ENCODE measurements at places on chromosomes 13 and 19.

DNA sequence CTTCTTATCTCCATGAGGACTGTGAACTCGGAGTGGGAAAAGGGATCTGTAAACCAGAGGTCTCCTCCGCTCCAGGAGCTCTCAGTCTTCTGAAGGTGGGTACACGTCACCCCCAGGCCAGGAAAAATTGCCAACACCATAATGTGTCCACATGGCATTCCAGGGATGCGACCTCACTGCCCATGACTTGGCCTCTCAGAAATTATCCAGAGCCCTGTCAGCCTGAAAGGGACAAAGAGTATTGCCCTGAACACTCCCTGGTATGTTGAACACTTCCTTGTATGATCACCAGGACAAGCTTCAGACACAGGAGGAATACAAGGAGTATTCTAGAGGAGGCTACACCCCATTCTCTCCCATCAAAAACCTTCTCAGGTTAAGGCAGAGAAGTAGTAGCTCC lies 81.0 kb upstream of the SLC7A1 start:
- no peak for DNase-seq

GRCh38 chr13:93745884-93746283 lies 519.3 kb downstream of the GPC6 start:
- DNase-seq, result no peak

DNA sequence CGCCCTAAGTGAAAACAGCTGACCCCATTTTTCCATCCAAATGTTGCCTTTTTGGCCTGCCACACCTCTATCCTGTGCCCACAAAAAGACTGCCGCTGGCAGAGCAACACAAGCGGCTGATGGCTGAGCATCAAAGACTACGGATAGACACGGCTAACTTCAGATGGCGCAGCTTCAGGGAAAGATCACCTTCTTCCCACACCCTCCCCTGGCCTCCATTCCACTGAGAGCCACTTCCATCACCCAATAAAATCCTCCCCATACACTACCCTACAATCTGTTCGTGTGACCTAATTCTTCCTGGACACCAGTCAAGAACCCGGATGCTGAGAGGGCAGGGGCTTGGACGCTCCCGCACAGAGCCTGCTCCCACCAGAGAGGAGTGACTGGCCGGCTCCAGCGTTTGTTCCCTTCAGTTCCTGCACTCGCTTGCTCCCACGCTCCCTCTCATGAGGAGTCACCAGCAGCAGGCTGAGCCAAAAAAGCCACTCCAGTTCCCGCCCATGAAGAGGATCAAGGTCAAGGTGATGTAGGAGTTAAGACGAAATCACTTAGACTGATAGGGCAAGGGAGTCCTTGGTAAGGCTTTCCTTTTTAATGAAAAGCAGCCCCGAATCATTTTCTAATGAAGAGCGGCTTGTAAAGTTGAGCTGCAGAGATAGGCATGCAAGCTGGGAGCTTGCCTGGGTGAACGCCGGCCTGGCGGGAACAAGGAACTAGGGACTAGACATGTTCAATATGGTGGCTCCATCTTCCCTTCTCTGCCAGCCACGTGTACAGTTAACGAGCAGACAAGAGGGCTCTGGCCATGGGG lies 35.7 kb downstream of the TSKS start:
- DNase-seq, result peak; percentile 23

DNA sequence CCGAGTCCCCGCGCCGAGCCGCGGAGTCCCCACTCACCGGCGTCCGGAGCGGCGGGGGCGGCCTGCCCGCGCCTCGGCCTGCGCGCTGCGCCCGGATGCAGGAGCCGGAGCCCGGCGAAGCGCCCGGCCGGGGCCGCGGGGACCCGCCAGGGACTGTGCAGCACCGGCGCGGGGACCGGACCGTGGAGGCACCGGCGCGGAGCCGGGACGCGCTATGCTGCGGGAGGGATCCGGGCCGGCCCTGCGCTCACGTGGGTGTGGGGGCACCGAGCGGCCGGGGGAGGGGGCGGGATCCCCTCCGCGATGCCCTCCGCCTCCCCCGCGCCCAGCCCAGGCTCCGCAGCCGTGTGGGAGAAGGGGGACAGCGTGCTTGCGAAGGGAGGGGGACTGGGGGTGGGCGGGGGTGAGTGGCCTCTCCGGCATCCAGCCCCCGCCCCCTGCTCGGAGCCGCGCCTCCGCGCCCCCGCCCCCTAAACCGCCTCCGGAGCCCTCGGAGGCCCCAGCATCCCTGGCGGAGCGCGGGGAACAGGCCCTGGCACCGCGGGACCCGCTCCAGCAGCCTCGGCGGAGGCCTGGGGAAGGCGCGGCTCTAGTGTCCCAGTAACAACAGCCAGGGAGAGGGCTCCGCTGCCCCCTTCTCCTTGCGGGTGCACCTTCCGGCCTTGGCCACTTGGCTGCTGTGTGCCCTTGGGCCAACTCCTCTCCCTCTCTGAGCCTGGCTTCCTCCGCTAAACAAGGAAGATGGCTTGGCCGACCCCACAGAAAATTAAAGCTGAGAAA lies at the start of gene SLC1A6:
Gene SLC1A6 (minus strand): TSS at position 389 of the 780 bp plus-strand sequence. CDS start 6,954 bp downstream, outside the sequence.
- no peak for DNase-seq

- no peak for DNase-seq
Observed at GRCh38 chr19:17484520-17485185, 14.3 kb downstream of the SLC27A1 start.

- no peak for DNase-seq
Observed at GRCh38 chr13:46751811-46752635, 44.9 kb downstream of the ESD start.

DNA sequence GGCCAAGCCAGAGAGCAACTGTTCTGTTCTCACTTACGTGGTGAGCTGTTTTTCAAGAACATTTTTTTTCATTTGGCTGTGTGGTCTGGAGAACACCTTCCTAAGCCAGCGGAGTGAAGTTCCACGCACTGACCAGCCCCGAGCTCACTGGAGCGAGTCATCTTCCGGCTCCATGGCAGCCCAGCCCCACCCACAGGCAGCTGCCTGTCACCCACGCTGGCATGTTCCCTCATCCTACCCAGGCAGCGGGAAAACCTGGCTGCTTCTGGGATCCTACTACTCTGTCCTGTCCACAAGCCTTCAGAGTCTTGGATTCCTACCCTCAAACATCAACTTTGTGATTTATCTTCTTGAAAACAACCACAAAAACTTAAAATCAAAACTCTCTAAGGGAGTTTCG lies 76.2 kb downstream of the GGACT start:
- no peak for DNase-seq

GRCh38 chr13:73366241-73366640 lies 307.4 kb downstream of the KLF5 start:
- DNase-seq, result no peak

DNA sequence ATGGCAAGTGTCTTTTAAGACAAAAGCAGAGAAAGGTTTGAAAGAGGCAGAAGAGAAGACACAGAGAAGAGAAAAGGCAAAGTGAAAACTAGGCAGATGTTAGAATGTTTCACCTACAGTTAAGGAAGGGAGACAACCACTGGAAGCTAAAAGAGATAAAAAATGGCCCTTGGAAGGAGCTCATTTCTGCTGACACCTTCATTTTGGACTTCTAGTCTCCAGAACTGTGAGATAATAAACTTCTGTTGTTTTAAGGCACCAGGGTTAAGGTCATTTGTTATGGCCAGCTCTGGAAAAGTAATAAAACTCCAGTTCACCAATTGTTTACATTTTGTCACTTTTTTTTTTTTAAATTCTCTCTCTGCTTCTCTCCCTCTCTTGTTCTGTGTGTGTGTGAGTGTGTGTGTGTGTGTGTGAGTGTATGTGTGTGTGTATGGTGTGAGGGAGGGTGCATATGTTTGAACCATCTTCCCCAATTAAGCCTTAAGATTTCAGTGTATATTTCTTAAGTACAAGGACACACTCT lies 374.6 kb downstream of the DACH1 start:
- no peak for DNase-seq

GRCh38 chr19:48671446-48671995 lies 1.3 kb downstream of the NTN5 start:
- no peak for DNase-seq

- no peak for DNase-seq
Observed at GRCh38 chr13:92991692-92992091, 234.9 kb upstream of the GPC6 start.

DNA sequence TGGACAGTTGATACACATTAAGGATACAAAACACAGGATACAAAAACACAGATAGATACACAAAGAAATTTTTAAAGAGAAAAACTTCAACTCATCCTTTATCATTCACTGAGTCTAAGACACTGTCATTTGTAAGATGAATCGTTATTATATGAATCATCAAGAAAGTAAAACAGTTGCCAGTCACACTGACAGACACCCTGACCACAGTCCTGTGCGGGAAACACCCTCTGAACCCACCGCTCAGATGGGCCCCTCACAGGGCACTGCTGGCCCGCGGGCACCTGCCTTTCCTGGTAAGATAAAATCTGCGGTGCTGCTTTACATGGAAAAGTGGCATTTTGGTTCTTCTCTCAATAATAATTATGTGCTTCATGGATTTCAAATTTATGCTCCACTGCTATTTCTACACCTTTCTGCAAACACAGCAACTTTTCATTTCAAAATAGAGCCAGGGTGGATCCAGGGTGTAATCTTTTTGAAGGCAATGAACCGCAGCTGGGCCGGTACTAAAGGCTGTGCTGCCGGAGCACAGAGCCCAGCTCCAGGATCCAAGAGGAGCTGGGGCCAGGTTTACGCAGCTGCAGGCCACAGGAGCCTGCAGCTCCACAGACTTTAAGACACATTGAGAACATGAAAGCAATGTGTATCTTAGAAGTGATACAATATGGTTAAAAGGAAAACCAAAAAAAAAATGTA lies 76.8 kb downstream of the TUBGCP3 start:
- no peak for DNase-seq

DNA sequence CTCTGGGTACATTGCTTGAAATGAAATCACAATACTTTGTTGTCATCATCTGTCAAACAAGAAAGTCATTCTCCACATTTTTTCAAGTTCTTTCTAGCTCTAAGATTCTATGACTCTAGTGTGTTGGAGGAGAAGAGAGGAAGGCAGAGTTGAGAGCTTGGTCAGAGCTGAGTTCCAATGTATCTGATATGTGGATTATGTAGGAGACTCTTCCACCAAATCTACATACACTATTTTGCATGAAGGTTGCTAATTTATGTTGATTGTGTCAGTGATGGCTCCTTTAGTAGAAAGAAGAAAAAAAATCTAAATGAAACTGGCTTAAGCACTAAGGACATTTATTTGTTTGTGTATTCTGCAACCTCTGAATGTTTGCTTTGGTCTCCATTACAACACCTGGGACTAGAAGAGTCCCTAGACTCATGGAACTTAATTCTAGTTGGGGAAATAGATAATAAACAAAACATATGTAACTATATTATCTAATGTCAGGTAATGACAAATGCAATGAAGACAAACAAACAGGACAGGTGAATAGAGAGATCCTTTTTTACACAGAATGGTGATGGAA lies 691.9 kb downstream of the UQCRFS1 start:
- no peak for DNase-seq

GRCh38 chr19:41785653-41786052 lies 10.7 kb upstream of the CEACAM3 start:
- peak; percentile 10 for DNase-seq

DNA sequence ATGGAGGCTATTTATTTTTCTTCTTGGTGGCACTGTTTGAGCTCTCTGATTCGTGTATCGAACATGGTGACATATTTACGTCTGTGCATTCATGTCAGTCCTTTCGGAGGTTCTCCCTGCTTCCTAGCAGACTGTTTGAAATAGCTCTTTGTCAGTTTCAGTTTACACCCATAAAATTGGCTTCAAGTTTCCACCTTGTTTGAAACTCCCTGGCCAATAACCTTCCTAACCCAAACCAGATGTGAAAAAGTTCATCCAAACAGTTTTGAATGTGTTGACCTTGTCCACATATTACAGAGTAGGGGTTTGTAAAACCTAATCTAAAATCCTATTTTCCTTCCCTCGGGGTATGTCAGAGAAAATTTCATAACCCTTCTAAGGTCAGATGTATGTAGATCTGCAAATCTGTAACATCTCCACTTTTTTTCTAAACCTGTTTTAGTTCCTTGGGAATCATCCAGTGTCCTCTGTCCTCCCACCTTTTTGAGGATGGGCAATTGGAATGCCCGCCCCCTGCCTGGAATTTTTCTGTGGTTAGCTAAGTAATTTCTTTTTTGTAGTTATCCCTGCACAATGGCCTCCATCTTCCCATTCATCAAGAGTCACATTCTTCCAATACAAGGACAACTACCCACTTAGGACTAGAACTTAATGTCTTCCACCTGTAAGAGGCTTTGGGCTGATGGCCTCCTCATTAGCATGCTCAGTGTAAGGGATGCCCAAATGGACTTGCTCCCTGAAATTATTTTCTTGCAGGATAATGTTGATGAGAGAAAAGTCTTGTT lies 499.8 kb downstream of the GPC6 start:
- no peak for DNase-seq

DNA sequence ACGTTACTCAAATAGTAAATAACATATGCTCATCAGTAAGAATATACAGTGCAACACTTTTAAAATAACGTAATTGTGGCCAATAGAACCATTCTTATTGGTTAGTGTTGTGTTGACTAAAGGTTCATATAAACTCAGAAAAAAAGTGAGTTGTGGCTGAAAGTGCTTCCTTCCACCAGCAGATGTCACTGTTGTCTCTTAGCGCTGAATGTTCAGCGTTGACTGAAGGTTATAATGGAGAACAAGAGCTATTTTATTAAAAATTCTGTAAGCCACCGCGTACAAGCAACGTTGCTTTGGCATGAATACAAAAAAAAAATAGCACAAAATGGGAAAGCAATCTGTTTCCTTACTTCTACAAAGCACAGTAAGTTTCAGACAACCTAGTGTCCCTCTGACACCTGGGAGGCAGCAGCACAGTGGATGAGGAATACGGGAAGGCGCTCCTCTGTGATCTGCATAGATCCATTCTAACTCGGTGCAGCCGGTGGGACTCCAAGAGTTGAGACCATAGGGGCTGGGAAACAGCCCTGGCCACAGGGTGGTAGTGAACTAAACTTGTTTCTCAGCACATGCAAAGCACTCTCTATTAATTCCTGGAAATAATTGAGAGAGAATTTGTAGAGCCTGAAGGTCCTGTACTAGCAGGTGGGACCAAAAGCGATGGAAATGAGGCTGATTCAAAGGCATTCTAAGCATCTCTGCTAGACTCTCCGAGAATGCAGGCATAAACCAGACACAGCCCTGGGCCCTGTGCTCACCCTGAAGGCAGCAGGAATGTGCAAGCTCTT lies 23.9 kb upstream of the OXGR1 start:
- DNase-seq, result no peak

GRCh38 chr13:113630804-113631203 lies 27.2 kb downstream of the ATP4B start:
- DNase-seq, result no peak

GRCh38 chr19:14525729-14526128 lies 3.7 kb upstream of the TECR start:
- no peak for DNase-seq

DNA sequence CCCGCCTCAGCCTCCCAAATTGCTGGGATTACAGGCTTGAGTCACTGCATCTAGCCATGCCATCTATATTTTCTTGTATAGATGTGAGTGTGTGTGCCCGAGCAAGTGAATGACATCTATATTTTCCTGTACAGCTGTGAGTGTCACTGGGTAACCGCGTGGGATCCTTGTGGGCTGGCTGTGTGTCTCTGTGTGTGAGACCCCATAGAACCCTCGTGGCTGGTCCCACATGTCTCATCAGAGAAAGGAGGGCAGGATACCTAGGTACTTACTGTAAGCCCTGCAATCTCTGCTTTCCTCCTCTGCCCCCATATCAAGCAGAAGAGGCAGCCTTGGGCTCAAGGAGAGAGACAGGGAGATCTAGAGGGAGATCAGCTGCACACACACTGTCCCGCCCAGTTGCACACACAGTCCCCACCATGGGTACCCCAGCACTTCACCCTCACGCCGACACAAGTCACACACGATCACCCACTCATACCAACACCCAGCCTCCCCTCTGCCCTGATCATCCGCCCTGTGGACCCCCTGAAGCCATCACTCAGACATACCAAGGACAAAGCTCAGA lies 655 bp downstream of the DENND1C start:
- no peak for DNase-seq

- DNase-seq, result no peak
Observed at GRCh38 chr13:40613914-40614313, 52.5 kb downstream of the FOXO1 start.
